Natural killer cell (primary cell): ENCODE measurements at places on chromosomes 5 and 9.

DNA sequence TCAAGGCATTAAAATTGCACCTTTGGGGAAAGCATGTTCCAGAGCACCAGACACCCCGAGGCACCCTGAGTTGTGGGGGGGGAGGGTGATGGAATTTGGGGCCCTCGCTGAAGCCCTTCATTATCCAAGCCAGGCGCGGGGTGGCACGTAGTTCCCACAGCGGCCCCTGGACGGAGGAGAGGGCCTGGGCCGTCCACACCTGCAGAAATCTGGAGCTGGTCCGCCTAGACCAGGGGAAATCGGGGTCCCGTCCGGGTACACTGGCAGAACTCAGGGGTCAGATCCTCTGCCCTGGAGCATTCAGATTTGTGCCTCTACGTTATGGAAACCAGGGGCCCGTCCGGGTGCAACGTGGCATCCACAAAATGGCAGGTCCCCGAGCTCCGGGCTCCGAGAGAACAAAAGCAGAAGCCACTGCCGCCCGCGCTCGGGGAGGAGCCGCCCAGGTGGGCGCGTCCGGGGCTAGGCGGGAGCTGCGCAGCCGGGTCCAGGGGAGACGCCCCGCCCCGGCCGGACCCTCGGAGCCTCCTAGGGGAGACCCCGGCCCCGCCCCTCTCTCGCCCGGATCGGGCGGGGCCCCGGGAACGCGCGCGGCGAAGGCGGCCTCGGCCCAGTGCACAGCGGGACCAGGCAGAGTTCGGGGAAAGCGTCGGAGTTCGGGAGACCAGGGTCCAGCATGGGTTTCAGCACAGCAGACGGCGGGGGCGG is at the start of gene PLEKHG4B:
TSS of gene PLEKHG4B (plus strand) at position 613 of the 708 bp plus-strand sequence. CDS start at position 677, 64 bp downstream.
- no peak for DNase-seq

DNA sequence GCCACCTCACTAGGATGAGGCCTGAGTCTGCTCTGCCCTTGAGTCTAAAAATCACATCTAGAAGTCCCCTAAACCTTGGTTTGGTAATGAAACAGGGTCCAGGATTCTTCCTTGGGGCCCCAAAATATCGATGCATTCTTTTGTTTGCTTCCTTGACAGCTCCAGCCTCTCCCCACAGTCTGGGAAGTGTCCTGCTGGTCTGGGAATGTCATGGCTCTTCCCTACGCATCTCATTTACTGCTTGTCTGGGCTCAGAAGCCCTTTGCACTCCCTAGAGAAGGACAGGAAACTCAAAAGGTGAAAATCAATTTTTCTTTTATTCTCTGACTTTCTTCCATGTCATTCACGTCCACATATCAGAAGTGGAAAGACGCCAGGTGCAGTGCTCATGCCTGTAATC is 115.8 kb downstream of the DRD1 start:
- no peak for DNase-seq

- no peak for DNase-seq
Observed at GRCh38 chr5:56142614-56143372, 90.3 kb downstream of the ANKRD55 start.

DNA sequence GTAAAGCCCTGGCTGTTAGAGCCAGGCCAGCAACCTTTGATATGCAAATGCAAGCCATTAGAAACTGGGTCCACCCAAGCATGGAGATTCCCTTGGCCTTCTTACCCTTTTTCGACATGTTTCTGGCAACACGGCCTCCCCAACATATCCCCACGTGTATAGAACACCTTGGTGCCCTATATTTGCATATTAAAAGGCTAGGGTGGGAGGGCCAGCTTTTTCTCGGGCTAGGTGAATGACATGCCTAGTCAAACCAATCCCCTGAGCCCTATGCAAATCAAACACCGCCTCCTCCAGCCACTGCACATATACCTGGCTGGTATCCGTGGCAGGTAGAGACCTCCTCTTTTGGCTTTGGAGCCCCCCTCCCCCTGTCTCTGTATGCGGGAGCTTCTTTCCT is 55.6 kb upstream of the ZFR start:
- DNase-seq: no peak

DNA sequence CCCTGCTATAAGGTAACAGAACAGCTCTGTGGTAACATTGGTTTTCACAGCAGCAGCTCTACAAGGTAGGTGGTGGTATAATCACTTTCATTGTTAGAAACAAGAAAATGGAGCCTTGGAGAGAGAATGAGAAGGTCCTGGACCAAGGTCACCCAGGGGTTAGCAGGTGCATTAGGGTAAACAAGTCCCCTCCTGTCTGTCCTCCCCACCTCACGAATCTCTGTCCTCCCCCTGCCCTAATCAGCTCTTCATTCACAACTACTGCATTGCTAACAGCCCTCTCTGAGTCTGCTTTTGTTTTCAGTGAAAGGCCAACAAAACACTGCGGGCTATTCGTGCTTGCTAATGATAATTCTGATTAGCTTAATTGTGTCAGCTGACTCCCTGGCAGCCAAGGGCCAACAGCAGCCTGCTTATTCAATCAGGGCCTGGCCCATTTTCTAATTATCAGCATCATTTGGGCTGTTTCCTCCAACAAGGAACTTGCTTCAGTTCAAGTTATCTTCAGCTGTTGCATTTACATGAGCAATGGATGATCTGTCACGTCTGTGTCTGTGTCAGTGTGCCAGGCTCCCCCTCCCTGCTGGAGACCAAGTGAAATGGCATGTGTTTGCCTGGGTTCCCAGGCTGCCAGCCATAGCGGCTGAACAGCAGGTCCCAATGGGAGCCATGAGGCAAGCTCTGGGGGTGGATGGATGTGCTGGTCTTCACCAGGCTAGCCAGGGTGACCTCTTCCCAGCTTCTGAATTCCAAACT is 56.7 kb upstream of the EQTN start:
- no peak for DNase-seq

DNA sequence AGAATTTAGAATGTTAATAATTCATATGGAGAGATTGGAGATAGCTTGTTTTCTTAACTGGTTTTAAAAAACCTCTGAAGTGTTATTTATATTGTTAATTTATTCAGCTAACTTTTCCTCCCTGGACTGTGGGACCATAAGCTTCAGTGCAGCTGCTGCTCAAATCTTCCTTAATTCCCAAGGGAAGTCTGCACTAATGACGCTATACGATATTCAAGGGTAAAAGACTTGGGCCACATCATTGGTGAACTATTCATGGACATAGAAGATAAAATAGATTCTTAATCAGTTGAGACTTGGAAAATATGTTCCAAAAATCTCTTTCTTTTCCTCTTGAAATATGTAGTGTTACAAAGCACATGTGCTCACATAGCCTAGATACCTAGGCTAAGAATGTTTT is 31.1 kb upstream of the GAS1 start:
- DNase-seq: no peak
